RPMI8226 (cell line): ENCODE measurements at places on chromosomes 16 and 17.

GRCh38 chr17:69997332-69997731, 77.7 kb upstream of the KCNJ16 start:
- DNase-seq: no peak

GRCh38 chr17:3575511-3575910, 17.9 kb upstream of the TRPV3 start:
- no peak for DNase-seq

GRCh38 chr17:48551596-48552465, 6.9 kb upstream of the HOXB2 start:
- DNase-seq: no peak

DNA sequence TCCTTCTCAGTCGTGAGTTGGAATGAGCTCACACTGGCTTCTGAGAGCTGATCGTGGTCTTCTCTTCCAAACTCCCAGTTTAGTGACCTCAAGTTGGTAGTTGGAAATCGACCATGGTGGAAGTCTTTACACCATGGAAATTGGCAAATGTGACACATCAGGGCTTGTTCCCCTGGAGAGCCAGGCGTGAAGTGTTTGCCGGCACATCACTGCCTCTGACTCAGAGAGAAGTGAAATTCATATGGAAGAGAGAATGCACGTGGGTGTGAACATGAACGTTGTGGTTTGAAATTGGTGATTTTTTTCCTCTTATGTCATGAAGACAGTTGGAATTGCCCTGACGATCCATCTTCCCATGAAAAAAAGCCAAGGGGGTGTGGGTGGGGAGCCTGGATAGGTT, 47.4 kb downstream of the AXIN2 start:
- DNase-seq: no peak

DNA sequence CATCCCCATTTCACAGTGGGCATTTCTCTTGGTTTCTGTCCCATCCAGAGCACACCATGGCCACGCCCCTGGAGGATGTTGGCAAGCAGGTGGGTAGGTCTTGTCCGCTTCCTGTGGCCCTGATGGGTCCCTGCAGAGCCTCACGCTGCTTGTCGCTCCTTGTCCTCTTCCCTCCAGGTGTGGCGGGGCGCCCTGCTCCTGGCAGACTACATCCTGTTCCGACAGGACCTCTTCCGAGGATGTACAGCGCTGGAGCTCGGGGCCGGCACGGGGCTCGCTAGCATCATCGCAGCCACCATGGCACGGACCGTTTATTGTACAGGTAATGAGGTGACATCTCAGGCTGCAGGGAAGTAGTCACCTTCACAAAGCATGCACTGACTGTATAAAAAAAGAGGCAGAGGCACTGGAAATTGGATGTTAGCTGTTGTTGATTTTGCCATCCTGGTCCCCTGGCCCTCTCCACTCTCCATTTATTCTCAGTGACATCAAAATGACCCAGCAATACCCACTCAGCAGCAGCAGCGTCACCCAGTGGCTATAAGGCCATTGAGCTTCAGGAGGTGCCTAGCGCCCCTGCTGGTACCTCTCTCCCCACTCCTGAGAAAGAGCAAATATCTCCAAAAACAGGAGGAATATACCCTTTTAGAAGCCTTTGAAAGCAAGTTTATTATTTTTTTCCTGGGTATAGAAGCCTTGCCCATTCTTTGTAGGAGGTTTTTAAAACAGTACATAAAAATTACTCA, 13.7 kb downstream of the METTL22 start:
- peak; percentile 34 for DNase-seq

DNA sequence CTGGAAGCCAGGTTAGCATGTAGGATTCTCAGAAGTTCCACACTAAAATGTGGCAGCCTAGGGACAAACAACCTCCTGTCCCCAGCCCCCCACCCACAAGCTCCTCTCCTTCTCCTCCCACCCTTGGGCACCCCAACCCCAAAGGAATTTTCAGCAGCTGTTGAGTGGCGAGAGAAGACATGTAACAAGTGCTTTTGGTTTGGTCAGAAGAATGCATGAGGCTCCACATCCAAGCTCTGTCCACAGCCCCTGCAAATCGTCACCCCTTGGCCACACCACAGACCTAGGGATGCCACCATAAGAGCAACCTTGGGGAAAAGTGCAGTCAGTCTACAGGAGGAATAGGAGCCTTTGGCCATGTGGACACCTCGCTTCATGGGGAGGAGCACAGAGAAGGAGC, 11.9 kb upstream of the RAB37 start:
- no peak for DNase-seq

- no peak for DNase-seq
These were observed 86.3 kb downstream of the MYH11 start for GRCh38 chr16:15770512-15770911.
